ENCODE measurements at places on chromosomes 4 and X.

DNA sequence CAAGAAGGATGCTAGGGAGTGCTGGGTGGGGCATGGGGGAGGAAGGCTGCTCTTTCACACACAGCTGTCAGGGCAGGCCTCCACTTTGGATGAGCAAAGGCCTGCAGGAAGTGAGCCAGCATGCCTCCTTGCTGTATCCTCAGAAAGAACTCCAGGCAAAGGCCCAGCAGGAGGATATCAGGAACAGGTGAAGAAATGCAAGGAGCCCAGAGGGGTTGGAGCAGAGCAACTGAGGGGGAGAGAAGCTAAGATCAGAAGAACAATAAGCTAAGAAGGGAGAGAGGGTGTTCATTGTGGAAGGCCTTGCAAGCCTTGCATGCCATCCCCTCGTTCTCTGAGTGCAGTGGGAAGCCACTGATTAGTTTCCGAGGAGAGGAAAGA, 115.1 kb downstream of the CAMK2D start:
- DNase-seq: no peak

GRCh38 chrX:107485013-107485412, 35.6 kb downstream of the FRMPD3 start:
- no peak for DNase-seq

- no peak for DNase-seq
These were observed 4.6 kb downstream of the RNF175 start for GRCh38 chr4:153755186-153755585.

GRCh38 chrX:140661643-140662042, 47.9 kb upstream of the LINC00632 start:
- no peak for DNase-seq

DNA sequence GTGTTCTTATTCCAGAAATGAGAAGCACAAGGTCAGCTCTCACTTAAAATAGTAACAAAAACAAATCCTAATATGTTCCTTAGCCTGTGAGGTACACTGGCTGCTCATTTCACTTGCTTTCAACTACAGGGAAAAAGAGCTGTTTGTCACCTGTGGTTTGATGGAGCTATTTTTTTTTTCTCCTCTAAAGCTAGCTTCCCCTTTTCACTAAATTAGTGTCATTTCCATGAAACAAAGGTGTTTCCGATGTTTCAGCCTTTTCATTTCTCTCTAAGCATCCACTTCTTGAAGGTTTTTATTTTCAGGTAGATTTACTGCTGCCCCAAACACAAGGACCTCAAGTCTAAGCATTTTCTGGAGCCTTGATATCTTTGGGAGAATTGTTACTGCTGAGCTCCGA, 148.6 kb downstream of the RBMX2 start:
- DNase-seq: no peak

- no peak for DNase-seq
These were observed 191.1 kb upstream of the ETNPPL start for GRCh38 chr4:108953941-108954340.

GRCh38 chr4:3112201-3112600, 37.7 kb downstream of the HTT start:
- DNase-seq: no peak

- no peak for DNase-seq
These were observed 2.0 kb upstream of the STAG2 start for GRCh38 chrX:123959281-123960063.

GRCh38 chr4:48011722-48012121, 4.8 kb downstream of the CNGA1 start:
- no peak for DNase-seq

- no peak for DNase-seq
These were observed 209.6 kb upstream of the IRS4 start for GRCh38 chrX:108945883-108946523.

- DNase-seq: no peak
These were observed 285.2 kb upstream of the GATB start for GRCh38 chr4:152045807-152046571.

DNA sequence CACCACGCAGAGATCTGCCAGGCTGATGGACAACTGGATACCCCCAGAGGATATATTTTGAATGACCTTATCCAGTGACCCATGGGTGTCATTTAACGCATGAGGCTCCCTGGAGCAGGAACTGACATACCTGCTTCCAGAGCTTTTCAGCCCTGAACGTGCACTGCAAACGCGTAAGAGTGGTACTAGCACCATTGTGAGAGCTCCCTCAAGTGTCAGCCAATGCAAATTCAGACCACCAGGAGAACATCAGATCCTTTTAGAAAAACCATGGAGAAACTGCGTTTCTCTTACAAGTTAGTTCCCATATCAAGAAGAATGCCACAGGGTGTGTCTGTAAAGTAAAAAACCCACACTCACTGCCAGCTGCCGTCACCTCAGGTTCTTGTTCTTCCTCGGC, 7.3 kb downstream of the TREX2 start:
- no peak for DNase-seq

DNA sequence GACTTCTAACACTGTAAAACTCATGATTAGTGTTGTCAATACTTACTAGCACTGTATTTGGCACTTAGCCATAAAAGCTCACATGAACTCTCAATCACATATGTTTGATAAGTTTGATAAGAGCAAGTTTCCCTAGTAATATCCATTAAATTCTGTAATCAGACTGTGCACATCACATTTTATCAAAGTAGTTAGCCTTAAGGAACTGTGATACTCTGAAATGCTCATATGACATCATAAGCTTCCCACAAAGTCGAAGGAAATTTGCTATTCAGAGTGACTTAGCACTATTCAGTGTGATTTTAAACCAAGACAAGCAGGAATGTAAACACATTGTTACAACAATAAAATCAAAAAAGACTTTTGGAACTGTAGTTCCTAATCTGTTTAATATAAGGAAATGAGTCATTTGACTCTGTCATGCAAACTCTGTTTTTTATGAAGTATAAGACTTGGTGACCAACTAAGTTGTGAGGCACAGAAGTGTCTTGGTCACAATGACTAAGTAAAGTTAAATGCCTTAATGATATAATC, 6.7 kb downstream of the SLC7A11 start:
- peak; percentile 55 for DNase-seq

DNA sequence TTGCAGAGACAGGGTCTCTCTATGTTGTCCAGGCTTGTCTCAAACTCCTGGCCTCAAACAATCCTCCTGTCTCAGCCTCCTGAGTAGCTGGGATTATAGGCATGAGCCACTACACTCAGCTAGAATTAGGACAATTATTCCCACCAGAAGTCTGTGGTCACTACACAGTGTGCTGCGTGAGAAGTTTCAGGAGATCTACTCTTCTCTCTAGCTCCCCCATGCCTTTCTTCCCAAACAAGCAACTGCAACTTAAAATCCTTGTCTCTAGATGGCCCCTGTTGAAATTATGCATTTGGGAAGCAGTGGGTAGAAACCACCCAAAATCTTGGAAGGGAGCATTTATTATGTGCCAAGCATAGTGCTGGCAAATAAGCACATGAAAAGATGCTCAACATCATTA, 21.1 kb upstream of the MAP7D3 start:
- no peak for DNase-seq

DNA sequence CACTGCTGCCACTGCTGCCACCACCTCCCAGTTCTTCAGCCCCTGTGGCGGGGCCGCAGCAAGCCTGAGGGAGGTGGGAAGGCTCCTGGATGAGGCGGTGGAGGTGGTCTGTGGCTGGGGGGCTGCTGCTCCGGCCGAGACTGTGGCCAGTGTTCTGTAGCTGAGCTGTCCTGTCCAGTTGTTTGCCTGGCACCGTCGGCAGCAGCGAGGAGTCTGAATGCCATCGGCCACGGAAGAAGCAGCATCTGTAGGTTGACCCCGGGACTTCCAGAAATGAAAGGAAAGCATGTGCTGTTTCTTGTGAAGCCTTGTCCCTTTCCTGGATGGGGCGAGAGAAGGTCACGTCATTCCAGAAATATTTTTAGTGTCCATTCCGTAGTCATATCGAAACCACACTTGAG, 3.3 kb downstream of the C4orf54 start:
- no peak for DNase-seq

DNA sequence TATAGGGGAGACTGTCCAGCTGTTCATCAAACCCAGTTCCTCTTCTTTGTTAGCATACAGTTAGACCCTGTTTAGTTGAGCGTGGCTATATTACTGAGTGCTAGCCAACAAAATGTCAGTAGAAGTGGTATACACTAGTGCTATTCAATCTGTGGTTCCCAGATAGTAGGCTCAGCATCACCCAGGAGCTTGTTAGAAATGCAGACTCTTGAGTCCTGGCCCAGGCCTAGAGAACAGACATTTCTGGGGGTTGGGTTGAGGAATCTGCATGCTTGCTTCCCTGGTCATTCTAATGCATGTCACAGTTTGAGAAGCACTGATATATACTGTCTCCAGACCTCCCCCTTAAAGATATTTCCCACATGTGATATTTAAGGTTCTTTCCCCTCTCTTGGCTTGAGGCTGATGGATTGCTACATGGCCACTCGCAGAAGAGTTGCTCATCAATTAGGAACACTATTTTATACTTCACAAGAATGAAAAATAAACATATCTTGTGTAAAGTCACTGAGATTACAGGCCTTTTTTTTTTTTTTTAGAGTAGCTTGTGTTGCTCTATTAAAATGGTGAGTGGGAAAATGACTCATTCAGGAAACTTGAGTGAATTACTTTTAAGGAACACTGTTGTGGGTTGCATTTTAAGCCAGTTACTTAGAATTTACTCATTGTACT, 289.0 kb downstream of the STIM2 start:
- no peak for DNase-seq

DNA sequence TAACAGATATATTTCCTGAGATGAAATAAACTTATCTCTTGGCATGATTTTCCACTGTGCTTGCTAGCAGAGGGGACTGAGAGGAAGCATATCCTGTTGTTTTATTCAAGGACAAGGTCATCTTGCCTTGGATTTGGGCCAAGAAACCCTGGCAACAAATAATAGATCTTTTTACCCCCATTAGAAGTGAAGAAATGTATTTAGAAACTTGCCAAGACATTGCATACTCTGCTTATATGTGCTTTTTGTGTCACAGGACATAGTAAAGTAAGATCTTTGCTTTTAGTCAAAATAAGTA, 170.2 kb downstream of the RAPGEF2 start:
- no peak for DNase-seq

DNA sequence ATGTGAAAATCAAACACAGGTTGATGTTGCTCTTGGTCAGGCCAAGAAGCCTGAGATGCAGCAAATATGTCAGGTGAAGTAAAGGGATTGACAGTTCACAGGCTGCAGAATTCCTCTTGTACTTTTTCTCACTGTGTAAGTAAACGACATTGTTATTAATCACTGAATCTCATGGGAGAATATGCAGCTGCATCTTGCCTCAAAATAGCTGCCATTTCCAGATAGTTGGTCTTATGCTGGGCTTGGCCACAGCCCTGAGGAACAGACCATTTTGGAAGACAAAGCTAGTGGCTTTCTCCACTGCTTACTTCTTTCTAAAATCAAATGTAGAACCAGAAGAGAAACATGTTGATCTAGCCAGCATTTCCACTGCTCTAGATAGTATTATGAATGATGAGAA, 403.4 kb upstream of the NR3C2 start:
- no peak for DNase-seq

- no peak for DNase-seq
These were observed 47.7 kb downstream of the ZFYVE28 start for GRCh38 chr4:2370597-2371320.

- DNase-seq: peak; percentile 54
These were observed 65.9 kb downstream of the ANTXR2 start for GRCh38 chr4:80006935-80007744.

DNA sequence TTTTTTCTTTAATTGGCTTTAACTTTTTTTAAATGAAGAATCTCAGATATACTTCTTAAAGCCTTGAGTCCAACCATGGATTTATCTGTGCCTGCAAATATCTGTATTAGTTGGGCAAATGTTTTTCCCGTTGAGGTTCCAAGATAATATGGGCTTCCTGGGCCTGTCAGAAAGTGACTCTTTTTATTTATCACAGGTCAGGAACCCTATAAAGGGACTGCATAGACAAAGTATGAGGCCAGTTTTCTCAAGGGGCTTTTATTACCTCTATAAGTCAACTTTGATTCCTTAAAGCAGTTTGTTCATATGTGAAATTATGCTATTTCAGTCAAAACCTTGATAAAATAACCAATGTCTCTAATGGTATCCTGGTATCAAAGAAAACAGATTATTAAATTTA, 80.2 kb upstream of the BMP2K start:
- no peak for DNase-seq

DNA sequence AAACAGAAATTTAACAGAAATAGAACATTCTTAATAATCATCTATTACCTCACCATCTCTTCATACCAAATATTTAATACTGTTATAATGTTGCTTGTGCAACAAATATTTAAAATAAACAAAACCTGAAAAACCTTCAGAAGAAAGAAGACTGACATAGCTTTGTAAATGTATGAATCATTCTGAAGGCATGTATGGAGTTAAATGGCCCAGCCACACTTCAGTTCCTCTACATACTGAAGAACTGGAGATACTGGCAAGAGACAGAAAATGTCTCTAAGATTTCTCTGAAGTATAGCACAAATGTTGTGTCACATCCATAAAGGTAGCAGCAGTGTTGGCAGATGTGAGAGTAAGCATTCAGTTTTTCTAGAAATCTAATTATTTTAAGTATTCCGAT, 275.3 kb upstream of the FGF13 start:
- DNase-seq: no peak

DNA sequence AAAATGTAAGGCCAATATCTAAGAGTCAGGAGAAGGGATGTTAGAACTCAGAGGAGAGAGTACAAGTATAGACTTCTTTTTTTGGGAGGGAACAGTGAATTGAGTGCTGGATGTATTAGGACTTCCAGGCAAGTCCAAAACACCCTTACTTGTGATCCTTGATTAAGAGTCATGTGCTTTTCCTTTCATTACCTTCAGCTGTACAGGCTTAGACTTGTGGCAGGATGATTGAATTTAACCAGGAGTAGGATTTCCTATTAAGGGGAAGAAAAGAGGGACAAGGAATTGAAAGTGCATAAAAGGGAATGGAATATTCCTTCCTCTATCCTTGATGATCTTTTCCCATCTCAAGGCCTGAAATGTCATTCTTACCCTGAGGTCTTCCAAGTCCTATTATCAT, 606.7 kb downstream of the STIM2 start:
- no peak for DNase-seq

DNA sequence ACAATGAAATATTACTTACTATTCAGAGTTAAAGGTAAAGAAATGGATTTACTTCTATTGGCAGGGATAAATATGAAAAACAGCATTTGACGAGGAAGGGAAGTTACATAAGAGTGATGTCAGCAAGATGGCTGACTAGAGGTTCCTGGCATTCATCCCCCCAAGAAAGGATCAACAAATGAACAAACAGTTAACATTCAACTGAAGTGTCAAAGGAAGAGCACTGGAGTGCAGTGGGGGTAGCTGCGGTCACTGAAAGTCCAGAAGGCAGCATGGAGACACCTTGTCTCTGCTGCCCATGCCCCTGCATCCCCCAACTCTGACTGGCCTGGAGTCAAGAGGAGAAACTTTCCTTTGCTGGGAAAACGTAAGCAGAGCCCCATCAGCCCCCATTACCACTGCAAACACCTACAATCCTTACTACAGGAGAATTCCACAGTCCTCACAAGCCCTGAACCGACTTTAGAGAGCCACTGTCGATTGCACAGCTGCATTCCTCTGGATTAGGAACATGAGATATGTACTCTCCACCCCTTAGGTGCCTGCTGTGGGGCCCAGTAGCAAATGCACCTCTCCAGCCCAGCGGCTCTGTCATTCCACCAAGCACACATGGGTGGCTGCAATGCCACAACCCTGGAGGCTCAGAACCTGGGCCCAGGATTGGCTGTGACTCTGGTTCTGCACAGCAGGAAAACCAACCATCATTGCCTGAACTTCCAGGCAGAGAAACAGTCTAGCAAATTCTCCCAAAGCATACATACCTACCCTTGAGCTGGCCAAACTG, 79.5 kb downstream of the CBR4 start:
- no peak for DNase-seq

All from brain microvascular endothelial cell (primary cell).